NCI-H526 treated with DMSO at 0.1 percent for 48 hours (cell line): ENCODE measurements at places on chromosomes 13 and 19.

GRCh38 chr13:30585748-30586262 lies 31.9 kb upstream of the USPL1 start:
- no peak for DNase-seq

GRCh38 chr19:3830621-3831589 lies 37.9 kb downstream of the ZFR2 start:
- DNase-seq = no peak

GRCh38 chr13:32028711-32029110 lies 2.9 kb upstream of the FRY start:
- no peak for DNase-seq

- peak; percentile 28 for DNase-seq
Measured at GRCh38 chr13:107211073-107211472, 643.1 kb upstream of the ARGLU1 start.

- DNase-seq = no peak
Measured at GRCh38 chr19:58356766-58357480, 3.6 kb upstream of the A1BG start.

- no peak for DNase-seq
Measured at GRCh38 chr19:45475537-45476291, 7.9 kb downstream of the FOSB start.

GRCh38 chr19:29402563-29402962 lies 123.2 kb upstream of the VSTM2B start:
- DNase-seq = no peak

- DNase-seq = peak; percentile 87
Measured at GRCh38 chr19:15015946-15016542, 33.2 kb upstream of the CASP14 start.

- no peak for DNase-seq
Measured at GRCh38 chr13:88526853-88527215, 855.7 kb downstream of the SLITRK5 start.

GRCh38 chr19:47104680-47105079 lies 8.9 kb downstream of the ZC3H4 start:
- DNase-seq = no peak

DNA sequence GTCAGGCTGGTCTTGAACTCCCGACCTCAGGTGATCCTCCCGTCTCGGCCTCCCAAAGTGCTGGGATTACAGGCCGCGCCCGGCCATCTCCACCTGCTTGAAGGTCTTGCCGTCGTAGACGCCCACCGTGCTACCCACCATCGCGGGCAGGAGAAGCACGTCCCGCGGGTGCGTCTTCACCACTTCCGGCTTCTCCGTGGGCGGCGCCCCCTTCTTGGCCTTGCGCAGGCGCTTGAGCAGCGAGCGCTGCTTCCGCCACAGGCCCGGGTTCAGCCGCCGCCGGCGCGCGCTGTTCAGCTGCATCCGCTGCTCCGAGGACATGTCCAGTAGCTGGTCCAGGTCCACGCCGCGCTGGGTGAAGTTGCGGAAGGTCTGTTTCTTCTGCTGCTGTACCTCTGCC lies 21.6 kb downstream of the EFNA2 start:
- no peak for DNase-seq

- no peak for DNase-seq
Measured at GRCh38 chr13:29935309-29935981, 85.0 kb upstream of the UBL3 start.

- peak; percentile 16 for DNase-seq
Measured at GRCh38 chr13:101917833-101918661, 465.6 kb downstream of the ITGBL1 start.

GRCh38 chr13:20428666-20429644 lies 96.7 kb downstream of the CRYL1 start:
- DNase-seq = no peak

- no peak for DNase-seq
Measured at GRCh38 chr19:29625186-29625651, 19.1 kb downstream of the POP4 start.

- DNase-seq = no peak
Measured at GRCh38 chr19:3131168-3131567, 4.7 kb upstream of the GNA15 start.

GRCh38 chr13:79096099-79096498 lies 310.0 kb downstream of the RBM26 start:
- no peak for DNase-seq

DNA sequence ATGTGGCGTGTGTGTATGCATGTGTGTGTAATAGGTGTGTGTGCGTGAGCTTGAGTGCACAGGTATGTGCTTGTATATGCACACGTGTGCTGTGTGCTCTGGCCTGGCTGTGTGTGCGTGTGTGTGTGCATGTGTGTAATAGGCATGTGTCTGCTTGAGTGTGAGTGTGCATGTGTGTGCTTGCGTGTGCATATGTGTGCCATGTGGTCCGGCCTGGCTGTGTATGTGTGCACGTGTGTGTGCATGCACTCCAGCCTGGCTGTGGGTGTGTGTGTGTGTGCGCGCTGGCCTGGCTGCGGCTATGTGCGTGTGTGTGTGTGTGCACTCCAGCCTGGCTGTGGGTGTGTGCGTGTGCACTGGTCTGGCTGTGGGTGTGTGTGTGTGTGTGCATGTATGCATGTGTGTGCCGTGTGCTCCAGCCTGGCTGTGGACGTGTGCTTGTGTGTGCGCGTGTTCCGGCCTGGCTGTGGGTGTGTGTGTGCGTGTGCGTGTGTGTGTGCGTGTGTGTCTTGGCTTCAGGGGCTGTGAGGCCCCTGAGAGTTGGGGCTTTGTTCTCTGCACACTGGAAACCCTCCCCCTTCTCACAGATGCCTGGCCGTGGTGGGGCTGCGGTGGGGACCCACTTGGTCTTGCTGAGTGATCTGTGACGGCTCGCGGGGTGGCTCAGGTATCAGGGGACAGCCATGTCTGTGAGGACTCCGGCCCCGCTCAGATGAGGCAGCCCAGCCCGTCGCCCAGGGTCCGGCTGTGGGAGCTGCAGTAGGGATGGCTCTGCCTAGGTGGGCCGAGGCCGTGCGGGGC lies 8.2 kb downstream of the SPPL2B start:
- no peak for DNase-seq

- DNase-seq = no peak
Measured at GRCh38 chr13:51714663-51715168, 89.2 kb downstream of the DHRS12 start.

- DNase-seq = no peak
Measured at GRCh38 chr19:45336696-45337251, 3.8 kb upstream of the KLC3 start.

- no peak for DNase-seq
Measured at GRCh38 chr13:71454509-71454908, 412.5 kb downstream of the DACH1 start.

DNA sequence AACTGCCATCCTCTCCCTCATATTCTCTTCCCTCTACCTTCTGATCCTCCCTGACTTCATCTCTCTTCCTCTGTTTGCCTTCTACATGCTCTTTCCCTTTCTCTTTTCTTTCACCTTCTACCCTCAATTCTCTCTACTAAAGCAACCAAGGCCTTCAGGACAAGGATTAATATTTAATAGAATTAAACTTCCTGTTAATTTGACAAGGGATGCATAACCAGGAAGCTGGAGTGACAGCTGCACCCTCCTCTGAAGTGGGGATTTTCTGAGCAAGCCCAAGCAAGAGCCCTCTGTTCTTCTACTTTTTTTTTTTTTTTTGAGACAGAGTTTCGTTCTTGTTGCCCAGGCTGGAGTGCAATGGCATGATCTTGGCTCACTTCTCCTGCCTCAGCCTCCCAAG lies 63.4 kb upstream of the MED4 start:
- DNase-seq = no peak

DNA sequence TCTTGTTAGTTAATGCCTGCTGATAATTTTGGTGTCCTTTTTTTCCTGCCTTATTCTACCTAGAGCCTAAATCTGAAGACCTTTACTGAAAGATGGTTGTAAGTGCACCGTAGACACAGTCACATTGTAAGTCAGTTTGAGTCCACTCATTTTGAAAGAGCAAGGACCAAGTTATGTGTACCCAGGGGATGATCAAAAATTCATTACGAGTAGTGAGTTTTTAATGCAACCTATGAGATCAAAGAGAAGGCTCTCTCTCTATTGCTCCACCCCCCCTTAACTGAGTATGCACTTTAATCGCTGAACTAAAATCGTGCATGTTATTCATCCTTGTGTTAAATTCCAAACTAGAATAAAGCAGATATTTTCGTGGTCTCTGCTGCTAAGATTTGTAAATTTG lies 1.8 kb downstream of the RAP2A start:
- DNase-seq = peak; percentile 40

- DNase-seq = no peak
Measured at GRCh38 chr13:88958821-88959220, 1287.7 kb downstream of the SLITRK5 start.

GRCh38 chr19:55208880-55209692 lies at the start of gene PTPRH:
TSS of gene PTPRH (minus strand) at chr19:55209501. CDS start at chr19:55209433, 68 bp downstream.
- no peak for DNase-seq

DNA sequence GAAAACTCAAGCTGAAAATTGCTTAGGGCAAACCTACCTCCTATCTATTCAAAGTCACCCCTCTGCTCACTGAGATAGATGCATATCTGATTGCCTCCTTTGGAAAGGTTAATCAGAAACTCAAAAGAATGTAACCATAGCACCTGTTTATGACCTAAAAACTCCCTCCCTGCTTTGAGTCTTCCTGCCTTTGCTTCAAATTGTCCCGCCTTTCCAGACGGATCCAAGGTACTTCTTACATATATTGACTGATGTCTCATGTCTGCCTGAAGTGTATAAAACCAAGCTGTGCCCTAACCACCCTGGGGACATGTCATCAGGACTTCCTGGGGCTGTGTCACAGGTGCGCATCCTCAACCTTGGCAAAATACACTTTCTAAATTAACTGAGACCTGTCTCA lies 118.6 kb downstream of the TBC1D4 start:
- no peak for DNase-seq

- no peak for DNase-seq
Measured at GRCh38 chr13:31929031-31929770, 102.4 kb upstream of the FRY start.

DNA sequence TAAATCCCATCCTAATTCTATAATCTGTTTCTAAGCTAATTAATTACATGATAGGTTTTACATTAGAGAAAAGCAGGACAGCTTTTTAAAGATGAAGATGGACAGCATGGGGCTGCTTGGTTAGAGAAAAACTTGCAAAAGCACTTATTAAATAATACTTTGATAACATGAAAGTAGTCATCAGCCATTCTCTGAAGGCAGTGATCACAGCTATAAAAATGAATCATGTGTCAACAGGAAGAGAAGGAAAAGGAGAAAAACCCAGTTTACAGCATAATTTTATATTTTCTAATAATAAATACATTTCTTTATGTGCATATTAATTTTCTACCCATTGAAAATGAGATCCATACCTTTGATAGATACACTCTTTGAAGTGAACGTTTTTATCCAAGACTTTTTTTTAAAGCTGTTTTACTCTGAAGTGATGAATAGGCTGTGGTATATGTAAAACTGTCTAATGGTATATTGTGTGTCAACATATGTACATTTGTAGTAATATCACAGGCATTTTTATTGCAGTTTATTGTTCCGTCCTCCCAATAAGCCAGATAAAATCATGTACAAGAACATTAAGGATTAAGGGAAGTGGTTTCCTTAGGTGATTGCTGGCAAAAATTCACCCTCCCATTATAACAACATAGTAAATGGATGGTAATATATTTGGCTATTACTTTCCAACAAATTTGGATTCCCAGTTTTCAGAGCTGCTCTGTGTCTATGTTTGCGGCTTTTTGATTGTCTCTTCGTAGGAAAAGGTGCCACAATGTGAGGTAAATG lies 1.3 kb upstream of the KLF5 start:
- DNase-seq = no peak

- no peak for DNase-seq
Measured at GRCh38 chr13:36134632-36135031, 3.5 kb upstream of the DCLK1 start.

DNA sequence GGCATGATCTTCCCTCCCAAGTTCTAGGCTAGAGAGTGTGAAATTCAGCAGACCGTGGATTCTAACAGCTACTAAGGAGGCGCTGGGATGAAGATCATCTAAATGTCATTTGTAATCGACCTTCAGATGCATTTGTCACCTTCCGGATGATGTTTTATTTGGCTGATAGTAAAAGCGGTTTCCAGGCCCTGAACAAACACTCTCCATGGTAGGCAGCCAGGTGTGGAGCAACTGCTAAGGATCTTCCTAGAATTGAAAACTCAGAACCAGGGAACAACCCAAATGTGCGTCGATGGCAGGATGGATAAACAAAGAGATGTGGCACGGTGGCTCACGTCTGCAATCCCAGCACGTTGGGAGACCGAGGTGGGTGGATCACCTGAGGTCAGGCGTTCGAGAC lies 107.2 kb upstream of the CACNA1A start:
- DNase-seq = no peak

DNA sequence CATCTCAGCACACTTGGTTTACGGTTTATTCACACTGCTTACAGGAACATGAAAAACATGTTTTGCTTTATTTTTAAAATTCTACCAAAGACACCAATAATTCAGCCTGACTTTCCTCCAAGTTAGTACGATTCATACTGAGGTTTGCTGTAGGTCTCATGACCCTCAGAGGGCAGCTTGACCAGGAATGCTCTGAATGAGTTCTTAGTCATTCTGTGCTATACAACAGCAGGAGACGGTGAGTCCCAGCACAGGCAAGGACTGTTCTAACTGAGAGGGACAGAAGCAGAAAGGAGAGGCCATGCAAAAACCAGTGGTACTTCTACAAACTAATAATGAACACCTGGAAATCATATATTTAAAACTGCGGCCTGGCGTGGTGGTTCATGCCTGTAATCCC lies 6.4 kb downstream of the GRTP1 start:
- DNase-seq = no peak

DNA sequence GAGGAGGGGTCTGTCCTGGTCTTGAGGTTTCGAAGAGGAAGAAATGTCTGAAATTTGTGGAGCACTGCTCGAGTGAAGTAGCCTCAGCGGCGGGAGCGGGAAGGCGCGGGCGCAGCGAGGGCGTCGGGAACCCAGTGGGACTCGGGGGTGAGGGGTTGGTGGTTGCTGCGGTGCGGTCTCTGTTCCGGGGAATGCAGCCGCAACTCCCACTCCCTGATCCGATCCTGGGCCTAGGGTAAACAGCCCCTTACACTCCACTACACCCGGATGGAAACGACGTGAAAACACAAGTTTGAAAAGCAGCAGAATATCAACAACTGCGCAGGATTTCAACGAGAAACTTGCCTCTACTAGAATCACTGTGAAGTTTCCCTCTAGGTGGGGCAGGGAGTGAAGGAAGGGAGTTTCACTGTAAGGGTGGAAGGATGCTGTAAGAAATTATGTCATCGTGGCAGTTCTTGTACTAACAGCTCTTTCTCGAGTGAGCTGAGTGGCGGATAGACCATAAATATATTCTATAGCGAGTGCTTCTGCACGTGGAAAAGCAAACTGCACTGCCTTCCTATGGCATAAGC lies 2.0 kb upstream of the KLF12 start:
- peak; percentile 65 for DNase-seq

DNA sequence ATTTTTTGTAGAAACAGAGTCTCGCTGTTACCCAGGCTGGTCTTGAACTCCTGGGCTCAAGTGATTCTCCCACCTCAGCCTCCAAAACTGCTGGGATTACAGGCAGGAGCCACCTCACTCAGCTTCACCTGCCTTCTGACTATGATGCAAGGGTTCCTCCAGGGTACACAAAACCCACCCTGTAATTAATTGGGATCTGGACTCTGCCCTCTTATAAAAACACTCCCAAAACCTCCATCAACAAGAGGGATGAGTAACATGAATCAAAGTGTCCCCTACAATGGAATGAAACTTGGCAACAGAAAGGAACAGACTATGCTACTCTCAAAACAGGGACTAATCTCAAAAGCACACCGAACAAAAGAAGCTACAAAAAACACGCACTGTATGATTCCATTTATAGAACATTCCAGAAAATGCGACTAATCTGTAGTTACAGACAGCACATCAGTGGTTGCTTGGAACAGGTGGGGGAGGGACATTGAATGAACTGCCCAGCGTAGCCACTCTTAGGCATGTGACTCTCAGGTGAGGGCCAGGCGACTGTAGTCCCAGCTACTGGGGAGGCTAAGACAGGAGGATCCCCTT lies 3.2 kb upstream of the PRR36 start:
- no peak for DNase-seq
